ENCODE measurements at places on chromosomes 3 and 15. TPM values are rescaled to one million over a fixed set of nuclear protein-coding genes. Genes with fewer than 3 reads are reported as not detected.

- no peak for DNase-seq
These were observed 774.3 kb downstream of the TUSC7 start for GRCh38 chr3:117483839-117484238.

Gene SKIL
- 39.6 TPM for total RNA-seq

DNA sequence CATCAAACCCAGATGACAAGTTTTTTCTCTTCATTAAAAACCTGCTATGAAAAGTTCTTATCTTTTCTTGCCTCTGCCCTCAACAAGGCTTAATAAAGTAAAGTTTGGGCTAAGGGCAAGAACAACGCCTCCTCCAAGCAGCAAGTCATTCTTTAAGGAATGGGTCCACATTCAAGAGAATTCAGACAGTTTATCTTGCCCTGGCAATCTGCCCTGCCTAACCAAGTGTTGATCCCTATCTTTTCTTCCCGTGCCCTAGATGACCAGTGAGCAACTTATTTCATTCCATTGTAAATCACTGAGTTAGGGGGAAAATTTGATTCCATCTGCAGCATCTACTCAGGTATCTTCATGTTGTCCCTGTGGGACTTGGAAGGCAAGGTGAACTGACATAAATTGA lies 370.3 kb upstream of the DPPA4 start:
- DNase-seq: no peak

DNA sequence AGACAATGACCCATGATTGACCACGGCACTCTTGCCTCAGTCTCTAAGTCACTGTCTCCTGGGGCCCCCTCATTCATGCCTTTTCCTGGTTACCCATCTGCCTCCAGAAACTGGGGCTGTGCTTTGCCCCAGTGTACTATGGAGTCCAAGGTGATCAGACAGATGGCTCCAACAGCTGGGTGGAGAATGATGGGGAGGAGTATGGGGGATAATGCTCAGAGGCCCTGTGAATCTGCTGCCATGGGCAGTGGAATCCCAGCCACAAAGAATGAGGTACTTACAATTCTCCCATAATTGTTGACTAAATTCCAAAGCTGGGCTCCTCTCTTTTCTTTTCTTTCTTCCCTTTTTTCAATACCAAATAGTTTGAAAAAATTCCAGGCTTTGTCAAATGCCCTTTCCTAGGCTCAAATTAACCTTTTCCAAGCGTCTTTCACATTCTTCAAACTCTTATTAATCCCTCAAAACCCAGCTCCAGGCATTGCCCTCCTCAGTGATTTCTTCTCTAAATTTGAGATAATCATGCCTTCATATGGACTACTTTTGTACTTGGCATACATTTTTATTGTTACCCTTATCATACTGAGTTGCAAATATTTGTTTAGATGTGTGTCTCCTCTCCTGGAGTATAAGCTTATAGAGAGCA lies 148.5 kb upstream of the ICE2 start:
- DNase-seq: no peak

DNA sequence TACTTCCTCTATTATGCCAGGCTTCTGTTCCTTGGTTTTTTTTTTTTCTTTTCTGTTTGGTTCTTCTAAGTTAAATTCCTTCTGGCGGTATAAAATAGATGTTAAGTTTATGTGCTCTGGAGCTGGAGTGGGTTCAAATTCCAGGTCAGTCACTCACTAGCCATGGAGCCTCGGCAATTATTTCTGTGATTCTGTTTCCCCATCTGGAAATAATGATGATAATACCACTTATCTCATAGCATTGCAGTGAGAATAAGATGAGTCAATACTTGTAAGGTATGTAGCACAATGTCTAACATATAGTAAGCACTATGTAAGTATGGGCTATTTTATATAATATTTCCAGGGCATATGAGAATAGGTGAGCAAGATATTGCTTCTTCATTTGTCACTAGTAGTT lies 33.2 kb upstream of the ZDHHC23 start:
- DNase-seq: no peak

Data from ovary (tissue), 10 donors.